Right hindlimb (tissue), 1 donor: ENCODE measurements at places on chromosomes 1 and 21.

DNA sequence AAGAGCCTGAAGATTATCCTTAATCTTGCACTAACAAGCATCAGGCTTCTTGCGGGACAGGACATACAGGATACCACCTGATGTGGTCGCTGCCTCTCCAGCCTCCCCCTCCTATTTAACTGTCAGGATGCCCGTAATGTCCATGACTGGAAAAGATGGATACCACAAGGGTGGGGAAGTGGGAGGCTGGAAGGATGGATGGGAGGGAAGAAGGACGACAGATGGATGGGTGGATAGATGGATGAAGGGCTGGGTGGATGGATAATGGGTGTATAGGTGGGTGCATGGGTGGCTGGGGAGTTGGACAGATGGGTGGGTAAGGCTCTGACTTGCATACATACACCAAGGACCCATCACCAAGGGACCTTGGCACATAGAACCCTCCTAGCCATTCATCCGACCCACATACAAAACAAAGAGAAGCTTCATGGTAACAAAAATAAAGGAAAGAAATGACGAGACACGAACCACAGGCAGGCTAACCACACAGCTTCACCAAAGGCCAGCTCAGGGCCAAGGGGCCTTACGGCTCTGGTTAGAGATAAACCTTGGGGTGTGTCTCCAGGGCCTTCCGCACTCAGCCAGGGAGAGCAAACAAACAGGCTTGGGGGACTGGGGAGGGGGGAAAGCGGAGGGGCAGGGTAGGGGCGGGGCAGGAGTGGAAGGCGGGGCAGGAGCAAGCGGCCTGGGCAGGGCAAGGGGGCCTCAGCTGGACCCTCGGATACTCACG, 50.5 kb downstream of the HSPG2 start:
- DNase-seq, result no peak

GRCh38 chr1:113977906-113978305, 1.4 kb upstream of the OLFML3 start:
- DNase-seq, result no peak

- no peak for DNase-seq
These were observed 1363.2 kb upstream of the ADGRL4 start for GRCh38 chr1:80369780-80370179.

- DNase-seq, result no peak
These were observed 33.4 kb upstream of the GPR153 start for GRCh38 chr1:6294080-6294889.

- DNase-seq, result no peak
These were observed 14.7 kb downstream of the AMPD2 start for GRCh38 chr1:109634292-109634691.

DNA sequence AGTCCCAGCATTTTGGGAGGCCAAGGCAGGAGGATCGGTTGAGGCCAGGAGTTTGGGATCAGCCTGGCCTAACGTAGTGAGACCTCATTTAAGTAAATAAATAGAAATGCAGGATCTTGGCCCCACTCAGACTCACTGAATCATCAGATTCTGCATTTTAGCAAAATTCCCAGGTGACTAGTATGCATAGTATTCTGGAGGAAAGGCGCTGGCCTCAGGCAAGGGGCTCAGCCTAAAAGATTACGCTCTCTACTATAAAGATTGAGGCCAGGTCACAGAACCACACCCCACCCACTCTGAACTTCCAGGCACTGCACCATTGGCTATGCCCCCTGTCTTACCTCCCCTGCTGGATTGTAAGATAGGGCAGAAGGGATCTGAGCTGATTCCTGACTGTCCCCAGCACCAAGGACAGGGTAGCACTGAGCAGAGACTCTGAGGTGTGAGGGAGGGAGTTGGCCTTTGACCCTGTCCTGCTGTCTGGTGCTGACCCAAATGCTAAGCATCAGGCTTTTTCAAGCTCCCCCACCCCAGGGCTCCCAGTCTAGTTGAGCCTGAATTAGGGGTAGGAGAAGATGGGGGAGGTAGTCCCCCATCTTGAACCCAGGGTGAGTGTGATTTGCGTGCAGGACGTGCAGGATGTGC, 2.7 kb downstream of the FOXE3 start:
- no peak for DNase-seq
